ENCODE measurements at places on chromosomes 7 and 10.

DNA sequence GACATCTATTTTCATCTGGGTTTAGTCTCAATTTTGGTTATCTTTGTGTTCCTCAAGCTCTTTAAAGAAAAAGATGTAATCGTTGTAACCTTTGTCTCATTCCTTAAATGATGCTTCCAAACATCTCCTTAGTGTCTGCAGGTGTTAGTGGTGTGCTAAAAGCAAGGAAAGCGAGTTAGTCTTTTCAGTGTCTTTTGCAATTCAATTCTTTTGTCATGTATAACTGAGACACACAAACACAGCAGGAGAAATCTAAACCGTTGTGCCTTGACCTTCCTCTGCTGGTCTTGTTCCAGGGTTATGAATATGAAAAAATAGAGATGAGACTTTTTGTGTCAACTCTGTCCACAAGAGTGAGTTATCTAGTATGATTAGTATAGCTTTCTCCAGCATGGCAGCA, 40.7 kb downstream of the PIK3CG start:
- no peak for DNase-seq

DNA sequence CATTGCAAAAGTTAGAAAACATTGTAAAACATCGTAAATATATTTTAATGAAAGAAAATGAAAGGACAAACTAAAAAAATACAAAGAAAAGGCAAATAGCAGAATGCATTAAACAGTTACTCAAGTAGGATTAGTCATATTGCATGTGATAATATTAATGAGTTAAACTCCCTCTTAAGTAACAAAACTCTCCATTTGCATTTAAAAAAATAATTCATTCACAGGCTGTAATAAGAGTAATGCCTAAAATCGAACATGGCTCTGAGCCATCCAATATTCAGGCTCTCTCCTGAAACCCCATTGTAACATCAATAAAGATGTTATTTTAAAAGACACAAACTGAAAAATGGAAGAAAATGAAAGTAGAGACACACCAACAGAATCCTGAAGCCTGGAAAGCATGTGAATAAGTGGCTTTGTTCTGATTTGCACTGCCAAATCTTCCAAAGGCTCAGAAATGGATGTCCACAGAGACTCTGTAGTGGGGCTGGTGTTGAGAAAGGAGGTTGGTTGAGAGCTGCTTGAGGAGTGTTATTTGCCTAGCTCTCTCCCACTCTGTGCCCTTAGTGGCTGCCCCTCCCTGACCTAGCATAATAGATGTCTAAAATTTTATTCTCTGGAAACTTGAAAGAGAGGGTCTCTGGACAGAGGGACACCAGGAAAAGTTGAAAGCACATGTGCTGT, 268.3 kb upstream of the MEOX2 start:
- no peak for DNase-seq

DNA sequence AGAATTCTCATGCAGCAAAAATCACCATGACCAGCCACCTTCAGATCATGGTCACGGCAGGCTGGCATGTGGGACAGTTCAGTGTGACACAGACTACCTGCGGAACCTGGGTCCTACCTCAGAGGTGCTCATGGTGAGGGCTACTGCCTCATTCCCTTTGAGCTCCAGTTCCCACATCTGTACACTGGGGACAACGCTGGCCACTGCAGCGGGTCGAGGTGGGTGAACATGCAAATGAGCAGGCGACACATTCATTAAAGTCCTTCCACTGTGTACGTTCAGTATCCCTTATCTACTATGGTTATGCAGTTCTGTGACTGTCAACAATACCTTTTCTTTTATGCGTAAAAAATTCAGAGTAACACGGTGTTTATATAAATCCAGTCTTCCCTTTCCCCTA, 218.7 kb upstream of the AOAH start:
- DNase-seq = no peak

GRCh38 chr7:137771679-137772078, 75.1 kb downstream of the DGKI start:
- no peak for DNase-seq

DNA sequence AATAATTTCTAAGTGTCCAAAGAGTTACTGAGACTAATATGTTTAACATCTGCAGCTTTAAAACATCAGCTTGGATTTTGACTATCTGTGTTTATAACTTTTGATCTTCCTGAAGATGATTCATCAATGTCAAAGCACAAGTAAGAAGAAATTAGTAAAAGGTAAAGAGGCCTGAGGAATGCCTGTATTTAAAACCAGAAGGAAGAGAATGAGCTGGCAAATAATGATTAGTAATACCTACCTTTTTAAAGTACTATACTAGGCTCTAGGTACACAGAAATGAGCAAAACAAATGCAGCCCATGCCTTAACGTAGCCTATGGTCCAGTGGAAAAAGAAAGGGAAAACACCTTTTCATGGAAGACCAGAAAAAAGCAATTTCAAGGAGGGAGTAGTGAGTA, 158.0 kb downstream of the KCND2 start:
- no peak for DNase-seq

GRCh38 chr10:131882151-131882550, 18.7 kb upstream of the PPP2R2D start:
- no peak for DNase-seq

DNA sequence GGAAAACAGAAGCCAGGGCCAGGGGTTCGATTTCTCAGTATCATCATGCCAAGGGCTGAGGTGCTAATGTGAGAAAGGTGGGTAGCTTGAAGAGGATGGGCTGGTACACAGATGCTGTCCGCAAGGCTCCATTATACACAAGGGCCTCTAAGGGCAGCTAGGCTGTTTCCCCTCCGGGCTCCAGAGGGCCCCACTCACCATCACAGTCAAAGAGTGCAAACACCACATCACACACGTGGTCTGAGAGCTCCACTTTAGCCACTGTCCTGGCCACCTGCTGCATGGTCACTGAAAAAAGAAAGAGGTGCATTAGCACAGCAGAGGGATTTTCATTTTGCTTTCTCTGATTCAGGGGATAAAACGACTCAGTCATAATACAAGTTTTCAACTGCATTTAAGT, 20.9 kb upstream of the DNAJB12 start:
- DNase-seq = no peak

GRCh38 chr10:26000971-26001370, 66.9 kb downstream of the MYO3A start:
- DNase-seq = no peak

DNA sequence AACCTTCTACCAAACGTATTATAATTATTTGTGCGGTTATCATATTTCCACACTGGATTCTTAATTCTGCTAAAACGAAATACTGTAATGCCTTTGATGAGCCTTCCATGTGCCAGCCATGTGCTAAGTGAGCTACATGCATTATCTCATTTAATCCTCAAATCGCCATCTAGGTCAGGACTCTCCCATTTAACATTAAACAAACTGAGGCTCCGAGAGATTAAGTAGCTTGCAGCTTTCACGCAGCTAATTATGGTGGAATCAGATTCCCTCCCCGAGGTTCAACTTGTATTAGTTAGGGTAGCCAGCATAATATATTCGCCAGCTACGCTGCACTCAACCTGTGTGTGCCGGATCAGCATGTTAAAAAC, 798 bp upstream of the TSPAN33 start:
- DNase-seq = no peak

DNA sequence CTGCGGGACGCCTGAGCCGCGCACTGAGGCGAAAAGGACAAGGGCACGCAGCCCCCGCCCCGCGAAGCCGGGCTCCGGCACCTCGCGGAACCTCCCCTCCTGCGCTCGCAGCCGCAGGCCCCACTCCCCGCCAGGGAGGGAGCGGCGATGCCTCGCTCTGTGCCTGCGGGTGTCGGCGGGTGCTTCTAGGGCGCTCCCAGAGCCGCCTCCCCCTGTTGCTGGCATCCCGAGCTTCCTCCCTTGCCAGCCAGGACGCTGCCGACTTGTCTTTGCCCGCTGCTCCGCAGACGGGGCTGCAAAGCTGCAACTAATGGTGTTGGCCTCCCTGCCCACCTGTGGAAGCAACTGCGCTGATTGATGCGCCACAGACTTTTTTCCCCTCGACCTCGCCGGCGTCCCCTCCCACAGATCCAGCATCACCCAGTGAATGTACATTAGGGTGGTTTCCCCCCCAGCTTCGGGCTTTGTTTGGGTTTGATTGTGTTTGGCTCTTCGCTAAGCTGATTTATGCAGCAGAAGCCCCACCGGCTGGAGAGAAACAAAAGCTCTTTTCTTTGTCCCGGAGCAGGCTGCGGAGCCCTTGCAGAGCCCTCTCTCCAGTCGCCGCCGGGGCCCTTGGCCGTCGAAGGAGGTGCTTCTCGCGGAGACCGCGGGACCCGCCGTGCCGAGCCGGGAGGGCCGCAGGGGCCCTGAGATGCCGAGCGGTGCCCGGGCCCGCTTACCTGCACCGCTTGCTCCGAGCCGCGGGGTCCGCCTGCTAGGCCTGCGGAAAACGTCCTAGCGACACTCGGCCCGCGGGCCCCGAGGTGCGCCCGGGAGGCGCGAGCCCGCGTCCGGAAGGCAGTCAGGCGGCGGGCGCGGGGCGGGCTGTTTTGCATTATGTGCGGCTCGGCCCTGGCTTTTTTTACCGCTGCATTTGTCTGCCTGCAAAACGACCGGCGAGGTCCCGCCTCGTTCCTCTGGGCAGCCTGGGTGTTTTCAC, 519 bp downstream of the ITGB8 start:
- peak; percentile 93 for DNase-seq

DNA sequence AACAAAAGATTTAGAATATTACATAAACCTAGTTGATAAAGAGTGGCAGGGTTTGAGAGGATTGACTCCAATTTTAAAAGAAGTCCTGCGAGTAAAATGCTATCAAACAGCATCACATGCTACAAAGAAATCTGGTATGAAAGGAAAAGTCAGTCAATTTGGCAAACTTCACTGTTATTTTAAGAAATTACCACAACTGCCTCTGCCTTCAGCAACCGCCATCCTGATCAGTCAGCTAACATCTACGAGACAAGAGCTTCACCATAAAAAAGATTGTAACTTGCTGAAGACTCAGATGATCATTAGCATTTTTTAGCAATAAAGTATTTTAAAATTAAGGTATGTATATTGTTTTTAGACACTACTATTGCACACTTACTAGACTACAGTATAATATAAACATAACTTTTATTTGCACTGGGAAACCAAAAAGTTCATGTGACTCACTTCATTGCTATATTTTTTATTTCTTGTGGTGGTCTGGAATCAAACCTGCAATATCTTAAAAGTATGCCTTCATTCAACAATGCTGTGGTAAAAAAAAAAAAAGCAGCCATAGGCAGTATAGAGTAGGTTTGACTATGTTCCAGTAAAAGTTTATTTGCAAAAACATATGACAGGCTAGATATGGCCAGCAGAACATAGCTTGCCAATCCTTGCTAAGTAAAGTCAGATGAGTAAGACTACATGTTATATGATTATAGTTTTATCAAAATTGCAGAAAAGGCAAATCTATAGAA, 74.4 kb downstream of the GLCCI1 start:
- no peak for DNase-seq

DNA sequence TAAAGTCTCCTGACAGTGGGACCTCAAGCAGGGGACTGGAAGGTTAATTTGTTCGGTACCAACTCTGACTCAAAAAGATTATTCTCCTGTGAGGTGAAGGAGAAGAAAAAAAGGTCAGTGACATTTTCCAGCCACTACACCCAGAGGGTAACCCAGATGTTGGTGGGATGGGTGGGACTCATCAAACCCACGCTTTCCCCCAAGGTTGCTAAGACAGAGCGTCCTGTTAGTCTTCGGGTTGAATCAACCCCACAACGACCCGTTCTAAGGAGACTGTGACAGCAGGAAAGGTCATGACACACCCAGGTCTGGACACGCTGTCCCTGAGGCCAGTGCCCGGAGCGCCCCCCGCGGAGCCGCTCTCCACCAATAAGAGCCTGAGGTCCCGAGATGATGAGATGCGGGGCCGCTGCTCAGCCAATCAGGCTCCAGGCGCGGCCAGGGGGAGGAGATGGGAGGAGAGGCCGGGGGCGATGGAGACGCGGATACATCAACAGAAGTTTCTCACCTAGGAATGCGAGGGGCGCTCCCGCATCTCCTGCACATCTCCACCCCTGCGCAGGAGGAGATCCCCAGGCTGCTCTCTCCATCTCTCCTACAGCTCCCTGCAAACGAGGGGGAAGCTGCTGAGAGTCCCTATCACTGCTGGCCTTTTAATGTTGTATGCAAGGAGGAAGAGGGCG, at the start of gene WNT16:
WNT16 (plus strand) TSS at position 493 of the 683 bp plus-strand sequence. CDS start 293 bp downstream, outside the sequence.
- DNase-seq = no peak

DNA sequence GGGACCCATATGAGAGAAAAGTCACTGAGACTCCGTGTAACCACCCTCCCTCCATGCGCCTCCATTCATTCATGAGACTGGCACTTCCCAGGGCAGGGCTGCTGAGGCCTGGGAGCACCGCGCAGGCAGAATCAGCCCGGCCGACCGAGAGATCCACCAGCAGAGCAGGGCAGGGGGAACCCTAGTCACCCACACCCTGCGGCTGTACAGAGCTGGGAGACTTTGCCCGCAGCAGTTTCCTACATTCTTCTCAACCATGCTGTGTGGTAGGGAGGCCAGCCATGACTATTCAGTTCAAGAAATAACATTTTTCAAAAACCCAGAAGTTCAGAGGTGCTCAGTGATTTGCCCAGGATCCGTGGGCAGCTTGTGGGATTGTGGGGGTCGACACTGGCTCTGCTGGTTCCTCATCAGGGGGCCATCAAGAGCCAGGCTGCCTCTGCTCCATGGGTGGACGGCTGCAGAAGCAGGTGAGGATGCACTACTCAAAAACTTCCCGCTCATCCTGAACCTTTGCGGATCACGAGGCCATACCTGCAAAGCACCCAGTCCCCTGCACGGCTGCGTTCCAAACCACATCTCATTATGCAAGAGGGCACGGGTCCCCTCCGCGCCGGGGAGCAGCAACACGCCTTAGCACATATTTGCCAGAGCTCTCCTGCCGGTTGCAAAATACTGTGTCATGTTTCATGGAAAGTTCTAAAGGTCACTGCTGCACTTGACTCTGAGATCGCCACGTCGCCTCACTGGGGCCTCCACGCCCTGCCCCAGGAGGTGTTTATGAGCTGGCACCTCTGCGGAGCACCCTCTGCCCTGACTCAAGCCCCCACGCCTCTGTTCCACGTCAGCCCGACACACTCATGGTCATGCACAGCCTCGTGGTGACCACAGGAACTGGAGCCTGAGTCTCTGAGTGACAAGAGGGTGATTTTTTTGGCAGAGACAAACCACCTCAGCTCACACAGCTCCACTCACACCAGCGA, 132.0 kb downstream of the PRKAG2 start:
- DNase-seq = peak; percentile 41

DNA sequence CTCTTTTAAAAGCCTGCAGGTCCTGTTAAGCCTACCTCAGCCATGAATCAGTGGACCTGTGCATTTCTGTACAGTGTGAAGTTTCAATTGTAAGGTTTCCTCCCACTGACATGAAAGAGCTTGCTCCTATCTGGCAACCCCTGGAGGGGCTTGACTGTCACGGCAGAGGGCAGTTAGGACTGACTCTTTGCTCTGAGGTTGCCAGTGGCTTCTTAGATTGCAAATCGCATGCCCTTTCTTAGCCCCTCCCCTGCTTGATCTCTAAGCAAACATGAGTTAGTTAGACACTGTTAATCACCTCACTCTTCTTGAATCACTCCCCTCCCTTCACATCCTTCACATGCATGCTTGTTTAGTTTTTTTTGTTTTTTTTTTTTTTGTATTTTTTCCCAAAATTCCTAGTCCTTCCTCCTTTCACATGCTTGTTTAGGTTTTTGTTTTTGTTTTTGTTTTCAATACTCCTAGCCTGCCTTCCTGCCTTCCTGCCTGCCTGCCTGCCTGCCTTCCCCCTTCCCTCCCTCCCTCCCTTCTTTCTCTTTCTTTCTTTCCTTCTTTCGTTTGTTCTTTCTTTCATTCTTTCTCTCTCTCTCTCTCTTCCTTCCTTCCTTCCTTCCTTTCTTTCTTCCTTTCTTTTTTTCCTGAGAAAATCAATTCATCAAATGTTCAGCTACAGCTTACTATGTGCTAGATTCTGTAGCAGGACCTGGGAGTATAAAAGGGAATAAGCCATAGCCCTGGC, 6.0 kb upstream of the HIPK2 start:
- no peak for DNase-seq

- DNase-seq = no peak
These were observed 669 bp downstream of the PI4K2A start for GRCh38 chr10:97640868-97641811.
